ENCODE measurements at places on chromosomes 1 and 21.
A peak's percentile ranks its signal among the peaks of the same experiment; 100 is the strongest.

DNA sequence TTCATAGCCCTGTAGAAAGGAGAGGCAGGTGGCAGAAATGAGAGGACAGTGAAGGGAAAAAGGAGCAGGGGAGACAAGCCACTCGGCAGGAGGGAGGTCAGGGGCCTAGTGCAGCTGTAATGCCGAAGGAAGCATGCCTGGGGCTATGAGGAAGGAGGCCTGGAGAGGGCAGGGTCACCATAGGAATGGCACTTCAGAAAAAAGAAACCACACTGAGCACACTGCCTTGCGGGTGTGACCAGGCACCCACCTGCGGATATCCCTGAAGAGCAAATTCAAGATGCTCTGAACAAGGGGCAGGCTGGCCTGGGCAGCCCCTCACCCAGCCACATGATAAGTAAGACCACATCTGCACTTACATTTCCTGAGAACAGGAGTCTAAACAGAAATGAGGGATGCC lies 104.7 kb downstream of the JAK1 start:
- DNase-seq: no peak

DNA sequence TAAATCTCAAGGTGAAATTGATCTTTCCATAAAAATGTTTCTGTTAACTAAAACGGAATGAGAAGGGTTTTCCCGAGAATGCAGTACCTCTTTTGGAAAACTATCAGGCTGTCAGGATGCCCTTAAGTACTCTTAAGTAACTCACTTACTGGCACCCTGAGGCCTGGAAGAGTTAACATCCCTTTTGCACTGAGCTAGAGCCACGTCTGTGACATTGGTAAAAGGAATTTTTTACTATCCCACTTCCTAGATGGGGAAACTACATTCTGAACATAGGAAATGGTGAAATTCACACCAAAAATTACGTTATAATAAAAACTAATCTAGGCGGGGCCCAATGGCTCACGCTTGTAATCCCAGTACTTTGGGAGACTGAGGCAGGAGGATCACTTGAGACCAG lies 39.7 kb upstream of the MAP10 start:
- DNase-seq: no peak

GRCh38 chr1:170369000-170369399 lies 163.0 kb upstream of the GORAB start:
- DNase-seq: no peak

- peak; percentile 64 for DNase-seq
Observed at GRCh38 chr1:2212532-2213491, 15.3 kb upstream of the SKI start.

GRCh38 chr1:107442551-107442950 lies 301.7 kb downstream of the NTNG1 start:
- DNase-seq: no peak

- DNase-seq: no peak
Observed at GRCh38 chr1:40438391-40439015, 11.8 kb upstream of the ZFP69B start.

DNA sequence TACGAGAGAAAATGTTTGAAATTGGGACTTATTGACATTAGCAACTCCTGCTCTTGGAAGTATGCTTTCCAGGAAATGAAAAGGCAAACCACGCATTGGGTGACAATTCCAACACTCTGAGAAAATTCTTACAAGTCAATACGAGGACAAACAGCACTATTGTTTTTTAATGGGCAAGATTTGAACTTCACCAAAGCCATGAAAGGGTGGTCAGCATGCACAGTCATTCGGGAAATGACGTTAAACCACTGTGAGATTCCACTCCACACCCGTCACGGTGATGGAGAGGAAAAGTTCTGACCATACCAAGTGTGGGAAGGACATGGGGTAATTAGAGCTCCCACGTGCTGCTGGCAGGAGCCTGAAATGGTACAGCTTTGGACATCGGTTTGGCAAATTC lies 12.2 kb upstream of the PRXL2B start:
- no peak for DNase-seq

DNA sequence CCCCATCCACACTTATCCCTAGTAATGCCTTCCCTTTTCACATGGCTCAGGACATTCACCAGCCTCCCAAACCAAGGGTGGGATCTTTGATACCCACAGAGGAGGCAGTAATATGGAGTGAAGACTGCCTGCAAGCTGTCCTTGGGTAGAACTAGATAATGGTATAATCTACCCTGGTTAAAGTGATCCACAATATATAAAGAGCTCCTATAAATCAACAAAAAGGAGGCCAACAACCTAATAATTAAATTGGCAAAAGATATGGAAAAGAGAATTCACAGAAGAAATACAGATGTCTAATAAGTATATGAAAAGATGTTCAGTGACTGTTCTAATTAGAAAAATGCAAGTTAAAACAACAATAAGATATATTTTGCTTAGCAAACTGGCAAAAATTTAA lies 30.7 kb upstream of the SPOCD1 start:
- no peak for DNase-seq

- DNase-seq: no peak
Observed at GRCh38 chr1:246078126-246078887, 428.8 kb downstream of the SMYD3 start.

GRCh38 chr1:72281637-72282270 lies 585 bp downstream of the NEGR1 start:
- peak; percentile 32 for DNase-seq

DNA sequence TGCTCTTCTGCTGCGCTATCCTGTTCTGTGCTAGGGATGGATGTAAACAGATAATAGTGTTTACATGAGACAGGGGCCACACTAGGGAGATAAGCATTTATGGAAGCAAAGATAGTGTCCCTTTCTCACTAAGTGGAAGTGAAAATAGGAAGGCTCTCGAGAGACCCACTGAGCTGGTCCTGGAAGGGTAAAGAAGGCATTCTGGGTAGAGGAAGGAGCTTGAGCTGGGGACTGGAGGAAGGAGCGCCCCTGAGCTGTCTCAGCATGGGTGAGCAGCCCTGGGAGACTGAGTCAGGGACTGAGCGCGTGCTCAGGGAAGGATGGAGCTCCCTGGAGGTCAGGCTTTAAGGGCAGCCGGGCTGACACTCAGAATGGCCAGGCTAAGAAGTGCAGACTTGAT lies 93.3 kb downstream of the IGSF21 start:
- no peak for DNase-seq

- no peak for DNase-seq
Observed at GRCh38 chr1:17586172-17586964, 46.9 kb downstream of the ARHGEF10L start.

DNA sequence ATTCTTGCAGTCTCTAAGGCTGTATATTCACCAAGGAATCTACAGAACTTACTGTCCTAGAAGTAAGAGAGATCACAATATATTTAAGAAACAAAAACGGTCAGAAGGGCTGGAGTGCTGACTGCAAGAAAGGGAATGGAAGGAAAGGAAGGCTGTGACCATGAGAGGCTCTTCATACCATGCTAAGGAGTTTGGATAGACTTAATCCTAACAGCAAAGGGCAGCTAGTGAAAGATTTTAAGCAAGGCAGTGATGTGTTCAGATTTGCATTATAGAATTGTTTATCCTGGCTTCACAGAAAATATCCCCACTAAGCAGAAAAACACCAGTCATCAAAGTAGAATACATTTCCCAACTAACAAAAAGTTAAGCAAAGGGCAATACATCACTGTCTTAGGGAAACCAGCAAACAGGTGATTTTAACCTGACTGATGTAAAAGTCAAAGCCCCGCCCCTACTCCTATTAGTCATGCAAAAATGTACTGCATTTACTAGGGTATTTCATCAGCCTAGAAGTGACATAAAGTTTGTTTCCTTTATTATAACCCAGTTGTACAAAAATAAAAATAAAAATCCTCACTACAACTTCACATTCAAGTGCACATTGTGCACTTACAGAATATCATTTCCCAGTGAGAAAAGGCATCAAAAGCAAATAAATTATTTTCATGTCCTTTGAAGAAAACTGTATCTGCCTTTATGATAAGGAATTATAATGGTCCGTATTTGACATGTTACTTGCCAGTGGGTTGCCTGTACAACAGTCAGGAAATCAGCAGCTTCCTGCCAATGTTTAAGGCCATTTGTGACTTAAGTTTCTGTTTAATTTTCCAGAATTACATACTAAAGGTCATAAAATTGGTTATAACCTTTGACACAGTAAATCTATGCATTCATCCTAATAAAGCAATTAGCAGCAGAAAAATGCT lies 17.2 kb downstream of the JAK1 start:
- DNase-seq: no peak

GRCh38 chr1:112381324-112382076 lies 14.5 kb upstream of the CTTNBP2NL start:
- DNase-seq: no peak

DNA sequence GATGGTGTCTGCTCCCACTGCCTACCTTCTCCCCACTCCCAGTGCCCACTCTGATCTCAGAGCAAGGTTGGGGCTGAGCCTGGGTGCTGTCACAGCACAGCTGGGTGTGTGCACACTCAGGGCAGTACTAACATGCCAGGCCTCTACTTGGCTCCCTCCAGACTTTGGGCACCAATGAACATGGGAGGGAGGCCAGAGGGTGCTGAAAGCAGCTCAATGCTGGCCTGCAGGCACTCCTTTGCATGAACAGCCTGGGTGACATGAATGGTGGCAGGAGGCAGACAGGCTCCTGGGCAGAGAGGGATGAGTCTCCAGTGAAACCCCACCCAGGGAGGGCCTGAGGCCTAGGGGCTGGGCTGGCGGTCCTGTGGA lies 25.8 kb upstream of the DENND1B start:
- no peak for DNase-seq

DNA sequence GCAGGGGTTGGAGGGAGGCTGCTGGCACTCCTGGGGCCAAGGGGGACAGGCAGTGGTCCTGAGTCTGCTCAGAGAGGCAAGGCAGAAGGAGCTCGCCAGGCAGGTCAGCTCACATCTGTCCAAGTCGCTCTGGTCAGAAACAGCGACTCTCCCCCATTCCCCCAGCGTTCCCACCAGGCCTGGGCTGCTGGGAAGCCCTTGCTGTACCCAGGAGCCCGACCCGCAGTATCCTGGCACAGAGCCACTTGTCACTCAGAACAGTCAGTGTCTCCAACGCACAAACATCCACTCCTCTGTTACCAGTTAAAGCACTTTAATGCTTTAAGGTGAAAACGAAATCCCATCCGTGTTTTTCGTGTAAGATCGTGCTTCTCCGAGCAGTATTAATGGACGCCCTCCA lies 16.6 kb upstream of the CCDC27 start:
- DNase-seq: no peak

DNA sequence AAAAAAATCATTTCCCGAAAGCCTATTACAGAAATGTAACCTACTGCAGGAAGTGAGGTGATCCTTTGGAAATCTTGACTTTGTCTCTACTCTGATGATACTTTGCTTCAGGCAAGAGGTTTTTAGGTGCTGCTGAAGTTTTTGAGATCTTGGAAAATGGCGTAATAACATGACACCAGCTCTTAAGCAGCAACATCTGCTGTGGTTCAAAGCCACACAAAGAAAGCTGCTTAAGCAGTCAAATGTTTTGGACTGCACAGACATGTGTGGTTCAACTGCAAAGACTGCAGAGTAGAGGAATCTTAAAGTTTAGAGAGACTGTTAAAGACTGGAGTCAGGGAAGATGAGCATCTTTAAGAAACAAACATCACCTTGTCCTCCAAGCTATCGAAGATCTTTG lies 139.0 kb downstream of the RASAL2 start:
- DNase-seq: no peak

DNA sequence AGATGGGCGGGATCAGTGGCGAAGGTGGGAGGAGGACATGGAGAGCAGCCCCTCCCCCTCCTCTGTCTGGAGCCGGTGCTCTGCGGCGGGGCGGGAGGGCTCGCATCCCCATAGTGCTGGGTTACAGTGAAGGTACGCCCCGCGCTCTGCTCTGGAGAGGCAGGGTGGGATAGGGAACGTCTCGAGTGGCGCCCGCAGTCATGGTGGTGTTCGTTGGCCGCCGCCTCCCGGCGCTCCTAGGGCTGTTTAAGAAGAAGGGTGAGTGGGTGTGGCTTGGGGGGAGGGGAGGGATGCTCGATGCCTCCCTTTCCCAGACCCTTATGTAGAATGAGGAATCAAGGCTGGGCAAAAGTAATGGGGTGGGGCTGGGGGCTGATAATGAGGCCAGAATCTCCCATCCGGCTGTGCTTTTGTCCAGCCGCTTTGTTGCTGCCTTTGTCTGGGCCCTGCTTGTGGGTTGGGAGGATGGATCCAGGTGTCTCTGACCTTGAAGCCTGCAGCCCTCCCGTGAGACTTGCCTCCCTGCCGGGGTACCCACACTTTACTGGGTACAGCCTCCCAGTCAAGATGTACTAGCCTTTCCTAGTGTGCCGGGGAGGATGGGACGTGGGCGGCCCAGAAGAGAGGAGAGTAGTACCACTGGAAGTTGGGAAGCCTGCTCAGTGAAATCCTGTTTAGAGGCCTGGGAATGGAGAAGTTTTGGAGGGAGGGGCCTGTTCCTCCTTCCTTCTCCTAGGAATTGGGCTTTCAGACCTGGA lies 51.4 kb downstream of the YARS1 start:
- no peak for DNase-seq

- no peak for DNase-seq
Observed at GRCh38 chr1:16115468-16115983, 40.3 kb downstream of the EPHA2 start.

DNA sequence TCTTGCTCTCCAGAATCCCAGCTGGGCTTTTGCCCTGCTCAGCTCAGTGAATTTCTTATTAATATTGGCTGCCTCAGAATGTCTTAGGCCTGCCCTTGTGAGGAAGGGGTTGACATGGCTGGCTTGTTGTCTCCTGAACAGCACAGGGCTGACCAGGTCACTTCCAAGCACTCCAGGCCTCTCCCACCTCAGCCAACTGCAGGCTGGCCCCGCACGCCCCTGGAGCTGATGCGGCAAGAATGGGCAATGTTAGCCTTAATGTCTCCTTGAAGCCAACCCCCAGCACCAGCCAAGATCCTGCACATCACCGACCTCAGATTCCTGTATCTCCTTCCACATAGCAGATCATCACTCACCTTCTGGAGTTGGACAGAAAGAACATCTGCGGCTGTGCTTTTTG lies 598.6 kb downstream of the AJAP1 start:
- no peak for DNase-seq

- DNase-seq: no peak
Observed at GRCh38 chr1:3692598-3692997, 40.3 kb downstream of the TP73 start.

- no peak for DNase-seq
Observed at GRCh38 chr1:188062456-188062855, 1233.7 kb downstream of the PLA2G4A start.

DNA sequence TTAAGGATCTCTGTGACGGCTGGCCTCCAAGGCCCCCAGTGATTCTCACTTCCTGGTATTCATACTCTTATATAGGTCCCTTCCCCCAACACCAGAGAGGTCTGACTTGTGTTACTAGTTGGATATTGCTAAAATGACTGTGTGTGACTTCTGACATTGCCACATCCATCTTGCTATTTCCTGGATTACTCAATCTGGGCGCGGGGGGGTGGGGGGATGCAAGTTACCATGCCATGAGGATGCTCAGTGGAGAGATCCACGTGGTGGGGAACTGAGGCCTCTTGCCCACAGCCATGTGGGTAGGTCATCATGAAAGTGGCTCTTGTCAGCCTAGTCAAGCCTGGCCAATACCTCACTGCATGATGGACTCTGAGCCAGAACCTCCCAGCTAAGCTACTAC lies 117.0 kb downstream of the UBE2U start:
- no peak for DNase-seq
